ENCODE measurements at places on chromosomes 16 and 17. TPM values are rescaled to one million over a fixed set of nuclear protein-coding genes. Genes with fewer than 3 reads are reported as not detected.

Gene KDM6B
- total RNA-seq, result 38.4 TPM

Gene VASN
- total RNA-seq, result 31.2 TPM

GRCh38 chr16:1105888-1106620 lies 10.0 kb upstream of the C1QTNF8 start:
- no peak overlapping the region for H3K4me3 ChIP-seq
- peak; percentile 62 for DNase-seq
- H3K4me1 ChIP-seq, result peaks cover 8% of the 10 kb centered on the region
- no peak overlapping the region for H3K27ac ChIP-seq

GRCh38 chr17:47423406-47424295 lies 99.9 kb downstream of the EFCAB13 start:
- no peaks in the 10 kb centered on the region for H3K36me3 ChIP-seq
- H3K4me3 ChIP-seq, result no peak overlapping the region
- H3K27ac ChIP-seq, result no peak overlapping the region
- no peaks in the 10 kb centered on the region for H3K27me3 ChIP-seq
- peaks cover 12% of the 10 kb centered on the region for H3K4me1 ChIP-seq
- DNase-seq, result peak; percentile 89

GRCh38 chr16:69663846-69664245 lies 62.5 kb downstream of the NQO1 start:
- peaks cover 21% of the 10 kb centered on the region for H3K36me3 ChIP-seq
- no peaks in the 10 kb centered on the region for H3K4me1 ChIP-seq
- no peak for DNase-seq
- no peak overlapping the region for H3K4me3 ChIP-seq

Measured in upper lobe of left lung (tissue), 6 donors.